ENCODE measurements at places on chromosomes 7 and 10.

- DNase-seq, result no peak
These were observed 324.3 kb downstream of the DNAJB6 start for GRCh38 chr7:157660971-157661610.

DNA sequence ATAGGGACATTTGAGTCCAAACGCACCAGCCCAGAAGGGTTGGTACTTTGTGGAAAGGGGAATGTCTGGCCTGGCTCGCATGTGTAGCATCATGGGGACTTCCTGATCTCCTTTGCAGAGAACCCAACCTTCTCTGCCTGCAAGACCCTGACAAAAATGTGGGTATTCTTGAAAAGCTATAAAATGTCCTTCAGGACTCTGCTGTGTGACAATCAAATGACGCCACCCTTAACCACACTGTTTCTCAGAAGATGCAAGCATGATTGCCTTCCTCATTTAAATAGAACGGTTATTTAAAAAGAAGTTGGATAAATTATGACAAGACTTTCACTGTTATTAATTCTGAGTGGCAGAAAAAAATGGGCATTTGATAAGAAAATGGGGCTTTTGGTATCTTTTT lies 15.1 kb upstream of the GPR15LG start:
- DNase-seq, result no peak

- no peak for DNase-seq
These were observed 58.4 kb upstream of the MACROH2A2 start for GRCh38 chr10:69994262-69994661.

DNA sequence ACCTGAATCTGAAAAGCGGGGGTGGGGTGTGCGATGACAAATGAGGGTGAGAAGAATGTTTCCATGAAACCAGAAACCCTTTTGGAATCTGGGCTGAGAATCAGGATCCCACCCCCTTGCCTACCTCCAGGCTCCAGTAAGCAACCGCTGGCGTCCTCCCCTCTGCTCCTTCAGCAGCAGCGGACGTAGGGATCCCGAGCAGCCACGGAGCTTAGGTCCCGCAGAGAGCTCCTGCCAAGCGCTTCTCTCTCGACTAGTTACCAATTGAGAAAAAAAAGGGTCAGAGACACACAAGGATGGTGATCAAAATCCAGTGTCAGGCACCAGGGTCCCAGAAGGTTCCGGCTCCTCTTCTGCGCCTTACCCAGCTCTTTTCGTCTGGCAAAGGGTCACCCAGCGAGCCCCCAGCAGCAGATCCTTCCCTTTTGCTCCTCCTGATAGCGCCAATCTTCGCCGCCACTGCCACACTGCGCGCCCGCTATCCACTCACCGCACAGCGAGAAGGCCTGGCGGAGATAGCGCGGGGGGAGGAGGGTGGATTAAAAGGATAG lies 733.5 kb downstream of the ZWINT start:
- DNase-seq, result no peak

DNA sequence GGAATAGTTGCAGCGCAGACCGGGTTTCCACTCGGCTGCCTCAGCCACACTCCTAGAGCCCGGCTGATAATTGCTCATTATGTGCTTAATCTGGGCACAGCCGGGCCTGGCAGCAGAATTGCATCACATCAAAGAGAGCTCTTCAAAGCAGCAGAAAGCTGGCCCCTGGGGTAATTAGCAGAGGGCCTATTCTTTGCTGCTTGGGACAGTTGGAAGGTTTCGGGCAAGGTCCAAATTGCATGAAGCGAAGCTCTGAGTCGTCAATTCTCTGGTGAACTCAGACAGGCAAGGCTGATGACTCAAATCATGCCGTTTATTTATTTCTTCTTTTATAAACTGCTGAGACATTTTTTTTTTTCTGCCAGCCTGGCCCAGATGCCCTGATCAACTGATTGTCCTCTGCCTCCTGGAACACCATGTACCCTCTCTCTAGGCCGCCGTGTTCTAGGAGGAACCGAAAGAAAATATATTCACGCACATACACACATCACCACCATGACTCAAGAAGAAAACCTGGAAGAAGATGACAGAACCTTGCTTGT lies 242.2 kb downstream of the RAB11FIP2 start:
- DNase-seq, result no peak

DNA sequence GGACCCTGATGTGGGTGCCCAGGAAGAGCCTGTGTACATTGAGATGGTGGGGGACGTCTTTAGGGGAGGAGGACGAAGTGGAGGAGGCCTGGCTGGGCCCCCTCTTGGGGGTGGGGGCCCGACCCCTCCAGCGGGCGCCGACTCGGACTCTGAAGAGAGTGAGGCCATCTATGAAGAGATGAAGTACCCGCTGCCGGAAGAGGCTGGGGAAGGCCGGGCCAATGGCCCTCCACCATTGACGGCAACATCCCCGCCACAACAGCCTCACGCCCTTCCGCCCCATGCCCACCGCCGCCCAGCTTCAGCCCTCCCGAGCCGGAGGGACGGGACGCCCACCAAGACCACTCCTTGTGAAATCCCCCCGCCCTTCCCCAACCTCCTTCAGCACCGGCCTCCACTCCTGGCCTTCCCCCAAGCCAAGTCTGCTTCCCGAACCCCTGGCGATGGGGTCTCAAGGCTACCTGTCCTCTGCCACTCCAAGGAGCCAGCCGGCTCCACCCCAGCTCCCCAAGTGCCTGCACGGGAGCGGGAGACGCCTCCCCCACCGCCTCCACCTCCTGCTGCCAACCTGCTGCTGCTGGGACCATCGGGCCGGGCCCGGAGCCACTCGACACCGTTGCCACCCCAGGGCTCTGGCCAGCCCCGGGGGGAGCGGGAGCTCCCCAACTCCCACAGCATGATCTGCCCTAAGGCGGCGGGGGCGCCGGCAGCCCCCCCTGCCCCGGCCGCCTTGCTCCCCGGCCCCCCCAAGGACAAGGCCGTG lies 4.8 kb downstream of the NYAP1 start:
- no peak for DNase-seq

DNA sequence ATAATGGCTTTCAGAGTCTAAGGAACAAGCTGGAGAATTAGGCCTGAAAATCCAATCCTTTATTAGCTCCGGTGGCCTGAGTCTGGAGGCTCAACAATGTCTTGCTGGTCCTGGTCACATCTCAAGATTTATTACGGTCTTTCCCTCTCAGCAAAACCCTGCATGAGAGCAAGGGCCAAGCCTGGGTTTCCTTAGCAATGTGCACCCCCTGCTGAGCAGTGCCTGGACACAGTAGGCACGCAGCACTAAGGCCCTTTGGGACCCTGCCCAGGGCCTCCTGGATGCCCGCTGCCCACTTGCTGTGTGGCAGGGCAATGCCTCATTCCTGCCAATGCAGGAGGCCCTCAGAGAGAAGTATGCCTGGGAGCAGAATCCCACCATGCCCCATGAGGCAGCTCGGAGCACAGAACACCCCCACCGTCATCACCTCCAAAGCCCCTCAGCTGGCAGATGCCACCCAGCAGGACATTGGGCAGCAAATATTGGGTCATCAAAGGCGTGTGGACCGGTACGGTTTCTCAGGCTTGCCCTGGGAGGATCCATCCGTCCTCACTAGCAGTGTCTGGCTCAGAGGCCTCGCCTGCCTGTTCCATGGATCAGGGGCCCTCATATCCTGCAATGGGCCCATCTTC lies 156.4 kb downstream of the OAT start:
- DNase-seq, result no peak

GRCh38 chr10:11322698-11323097 lies 288.8 kb downstream of the USP6NL start:
- no peak for DNase-seq

DNA sequence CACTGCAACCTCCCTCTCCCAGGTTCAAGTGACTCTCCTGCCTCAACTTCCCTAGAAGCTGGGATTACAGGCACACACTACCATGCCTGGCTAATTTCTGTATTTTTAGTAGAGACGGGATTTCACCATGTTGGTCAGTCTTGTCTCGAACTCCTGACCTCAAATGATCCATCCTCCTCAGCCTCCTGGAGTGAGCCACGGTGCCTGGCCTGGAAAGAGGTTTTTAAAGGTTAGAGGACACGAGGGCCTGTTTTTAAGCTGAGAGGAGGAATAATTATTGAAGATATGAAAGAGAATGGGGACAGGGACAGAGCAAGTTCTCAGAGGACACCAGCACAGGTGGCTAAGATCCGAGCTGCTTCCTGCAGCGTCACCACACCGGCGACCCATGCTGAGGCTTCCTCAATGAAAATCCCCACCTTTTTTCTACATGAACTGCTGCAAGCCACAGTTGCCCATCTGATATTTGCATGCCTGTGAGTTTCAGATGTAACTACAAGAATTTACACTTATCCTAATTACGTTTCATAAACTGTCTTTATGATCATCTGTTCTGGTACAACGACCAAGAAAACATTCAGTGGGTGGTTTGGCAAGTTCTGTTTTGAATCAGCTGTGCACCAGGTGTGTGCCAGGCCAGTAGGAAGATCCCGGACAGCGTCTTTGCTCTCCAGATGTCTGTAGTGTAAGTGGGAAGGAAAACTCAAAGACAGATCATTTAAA lies 76.0 kb downstream of the HIP1 start:
- no peak for DNase-seq

- no peak for DNase-seq
These were observed 300.4 kb downstream of the AHR start for GRCh38 chr7:17598846-17599245.

GRCh38 chr10:11225935-11226334 lies 208.3 kb downstream of the CELF2 start:
- DNase-seq, result no peak

- DNase-seq, result no peak
These were observed 596.9 kb downstream of the PHTF2 start for GRCh38 chr7:78395298-78396036.

GRCh38 chr10:31927565-31927883 lies 1.1 kb downstream of the ARHGAP12 start:
- no peak for DNase-seq

- no peak for DNase-seq
These were observed 151.1 kb downstream of the DGKB start for GRCh38 chr7:14751461-14751860.

DNA sequence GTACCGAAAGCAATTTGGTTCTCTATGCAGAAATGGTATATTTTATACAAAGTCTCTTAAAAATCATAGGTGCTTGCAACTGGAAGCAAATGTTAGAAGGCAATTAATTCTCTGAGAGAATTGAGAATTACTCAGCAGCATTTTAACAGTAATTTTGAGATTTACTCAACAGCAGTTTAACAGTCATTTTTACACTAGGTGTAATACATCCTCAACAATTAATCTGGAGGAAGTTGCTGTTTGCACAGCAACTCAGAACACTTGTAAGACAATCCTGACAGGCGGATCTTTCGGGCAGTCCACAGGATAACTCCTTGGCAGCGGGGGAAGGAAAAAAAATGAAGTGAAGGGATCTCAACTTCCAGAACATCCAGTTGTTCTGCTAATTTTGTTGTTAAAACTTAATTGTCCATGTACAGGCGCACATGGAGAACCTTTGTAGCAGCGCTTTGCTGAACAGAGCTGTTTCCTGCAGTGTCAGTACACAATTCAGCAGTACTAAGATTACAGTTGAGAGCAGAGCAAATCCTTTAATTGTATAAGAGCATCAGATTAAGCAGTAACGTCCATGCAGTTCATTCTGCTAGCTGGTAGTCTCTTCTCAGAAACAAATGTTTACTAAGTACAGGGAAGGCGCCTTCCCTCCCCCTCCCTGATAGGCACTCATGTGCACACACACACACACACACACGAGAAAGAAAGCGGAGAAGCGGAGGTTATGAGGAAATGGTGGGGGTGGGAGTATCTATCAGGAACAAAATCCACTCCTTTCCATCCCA lies 43.8 kb downstream of the ENO4 start:
- no peak for DNase-seq

DNA sequence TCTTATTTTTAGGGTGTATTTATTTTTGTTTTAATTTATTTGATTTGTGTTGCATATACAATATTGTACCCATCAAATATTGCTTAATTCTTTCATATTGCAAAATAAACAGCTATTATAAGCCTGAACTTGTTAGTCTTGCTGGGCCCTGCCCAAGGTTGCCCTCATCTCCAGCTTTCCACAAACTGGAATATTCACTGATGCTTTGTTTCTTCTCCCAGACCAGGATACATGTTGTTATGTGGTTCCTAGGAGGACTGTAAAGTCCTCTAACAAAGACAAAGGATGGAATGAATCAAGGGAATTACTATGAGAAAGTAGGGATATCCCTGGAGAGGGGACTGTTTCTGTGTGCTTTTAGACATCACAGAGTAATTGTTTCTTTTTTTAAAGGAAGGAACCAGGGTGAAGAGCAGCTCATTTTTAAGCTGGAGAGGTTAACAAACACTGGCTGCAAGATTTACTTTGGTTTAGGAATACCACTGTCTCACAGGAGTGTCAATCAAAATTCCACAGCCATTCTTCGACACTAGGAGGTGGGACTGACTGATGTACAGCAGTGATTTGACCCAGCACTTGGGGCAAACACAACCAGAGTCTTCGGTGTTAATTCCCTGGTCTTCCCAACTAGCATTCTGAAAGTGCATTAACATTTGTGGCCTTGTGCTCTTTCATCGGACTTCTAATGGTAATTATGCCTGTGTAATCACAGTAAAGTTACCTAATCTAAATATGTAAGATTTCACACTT lies 14.8 kb upstream of the CD36 start:
- no peak for DNase-seq

DNA sequence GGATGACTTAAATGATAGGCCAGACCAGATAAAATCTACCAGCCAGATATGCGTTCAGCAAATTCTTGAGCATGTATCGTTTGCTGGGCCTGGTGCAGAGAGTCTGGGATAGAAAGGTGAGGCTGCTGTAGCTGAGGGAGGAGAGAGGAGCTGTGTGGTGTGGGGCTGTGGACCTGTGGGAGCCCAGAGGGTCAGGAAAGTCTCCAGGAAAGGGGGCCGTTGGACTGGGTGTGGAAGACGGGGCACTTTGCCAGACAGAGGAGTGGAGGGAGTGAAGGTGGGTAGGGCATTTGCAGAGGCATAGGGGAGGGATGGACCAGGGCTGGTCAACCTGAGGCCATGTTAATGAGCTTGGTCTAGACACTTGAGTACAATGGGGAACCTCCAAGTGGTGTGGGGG lies 124.7 kb upstream of the UNC5B start:
- DNase-seq, result no peak

- DNase-seq, result no peak
These were observed 6.2 kb downstream of the STEAP4 start for GRCh38 chr7:88300401-88300945.

- DNase-seq, result no peak
These were observed 305.6 kb upstream of the PITRM1 start for GRCh38 chr10:3478153-3478552.

DNA sequence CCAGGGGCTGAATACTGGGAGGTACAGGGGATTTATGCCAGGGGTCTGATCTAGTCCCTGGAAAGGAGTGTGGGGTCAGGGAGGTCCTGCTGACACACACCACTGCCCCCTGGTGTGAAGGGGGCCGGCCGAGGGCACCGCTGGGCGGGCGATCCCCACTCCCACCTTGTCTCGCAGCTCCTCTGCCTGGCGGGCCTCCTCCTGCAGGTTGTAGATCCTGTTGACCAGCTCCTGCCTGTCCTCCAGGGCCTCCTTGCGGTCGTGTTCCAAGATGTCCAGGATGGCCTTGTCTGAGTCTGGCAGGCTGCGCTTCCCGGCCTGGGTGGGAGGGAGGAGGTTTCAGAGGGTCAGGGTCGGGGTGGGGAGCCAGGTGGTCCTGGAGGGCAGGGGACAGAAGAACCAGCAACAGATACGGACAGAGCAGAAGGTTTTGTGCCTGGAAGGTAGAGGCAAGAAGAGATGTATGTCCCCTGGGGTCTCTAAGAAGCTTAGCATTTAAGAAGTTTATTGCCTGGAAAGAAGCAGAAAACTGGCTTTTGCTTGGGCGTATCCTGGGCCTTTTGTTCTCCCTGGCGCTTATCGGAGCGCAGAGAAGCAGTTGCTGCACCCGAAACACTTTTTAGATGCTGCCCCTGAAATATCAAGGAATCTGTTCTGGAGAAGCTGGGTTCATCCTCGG lies 94.5 kb upstream of the GNA12 start:
- no peak for DNase-seq

Data from stimulated activated CD8-positive, alpha-beta memory T cell treated with anti-CD3 and anti-CD28 coated beads, Interleukin-7, amount 100 ng/mL, for 4 hours (primary cell).